Left renal cortex interstitium (tissue), 4 donors: ENCODE measurements at places on chromosomes 5 and 9.
A peak's percentile ranks its signal among the peaks of the same experiment; 100 is the strongest.

DNA sequence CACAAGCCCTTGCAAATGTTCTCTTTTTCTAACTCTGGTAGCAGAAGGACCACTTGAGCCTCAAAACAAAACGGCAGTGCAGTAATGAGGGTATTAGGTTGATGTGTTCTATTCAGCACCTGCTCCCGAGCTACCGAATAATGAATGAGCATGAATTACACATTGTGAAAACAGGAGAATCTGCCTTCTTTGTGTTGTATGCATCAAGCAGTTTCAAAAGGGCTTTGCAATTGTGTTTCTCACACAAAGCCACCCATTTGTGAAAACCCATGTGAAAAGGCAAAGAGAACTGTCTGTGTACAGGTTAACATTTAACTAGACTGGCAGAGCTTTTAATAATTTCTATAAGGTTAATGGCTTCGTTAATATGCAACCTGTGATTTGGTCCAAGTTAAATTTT lies 97.8 kb downstream of the STK32A start:
- no peak for DNase-seq

DNA sequence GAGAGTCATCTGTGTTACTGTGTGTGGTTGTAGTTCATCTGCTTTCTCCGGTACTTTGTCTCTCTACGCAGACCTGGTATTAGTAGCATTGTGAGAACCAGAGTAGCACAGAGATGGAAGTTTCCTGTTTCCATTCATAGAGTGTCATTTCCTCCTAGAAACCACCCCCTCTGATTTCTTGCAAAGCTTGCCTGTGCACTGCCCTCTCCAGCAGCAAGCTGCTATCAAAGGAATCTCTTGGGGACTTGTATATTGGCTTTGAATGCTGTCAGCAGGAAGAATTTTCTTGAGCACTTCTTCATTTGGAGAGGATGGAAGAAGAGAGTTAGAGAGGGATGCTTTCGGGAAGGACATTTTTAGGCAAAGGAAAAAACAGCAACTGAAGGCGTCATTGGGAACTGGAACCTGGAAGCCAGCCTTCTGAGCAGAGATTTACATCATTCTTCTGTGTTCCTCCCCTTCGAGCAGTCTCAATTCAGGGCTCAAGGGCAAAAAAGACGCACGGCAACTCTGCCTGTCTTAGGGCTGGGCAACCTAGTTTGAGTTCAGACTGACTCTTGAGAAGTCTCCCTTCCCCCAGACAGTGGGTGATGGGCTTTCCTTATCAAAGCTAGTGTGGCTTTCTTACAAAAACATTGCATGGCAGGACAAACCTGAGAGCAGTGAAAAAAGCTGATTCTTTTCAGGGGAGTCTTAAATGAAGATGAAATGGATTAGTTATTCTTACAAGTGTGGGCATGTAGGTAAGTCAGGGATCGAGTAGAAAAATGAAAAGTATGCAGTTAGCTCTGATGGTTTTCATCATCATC lies 226.3 kb downstream of the AOPEP start:
- no peak for DNase-seq

GRCh38 chr5:32182463-32183063 lies 8.4 kb upstream of the GOLPH3 start:
- no peak for DNase-seq

GRCh38 chr5:116838011-116838536 lies 263.5 kb upstream of the SEMA6A start:
- DNase-seq, result no peak

DNA sequence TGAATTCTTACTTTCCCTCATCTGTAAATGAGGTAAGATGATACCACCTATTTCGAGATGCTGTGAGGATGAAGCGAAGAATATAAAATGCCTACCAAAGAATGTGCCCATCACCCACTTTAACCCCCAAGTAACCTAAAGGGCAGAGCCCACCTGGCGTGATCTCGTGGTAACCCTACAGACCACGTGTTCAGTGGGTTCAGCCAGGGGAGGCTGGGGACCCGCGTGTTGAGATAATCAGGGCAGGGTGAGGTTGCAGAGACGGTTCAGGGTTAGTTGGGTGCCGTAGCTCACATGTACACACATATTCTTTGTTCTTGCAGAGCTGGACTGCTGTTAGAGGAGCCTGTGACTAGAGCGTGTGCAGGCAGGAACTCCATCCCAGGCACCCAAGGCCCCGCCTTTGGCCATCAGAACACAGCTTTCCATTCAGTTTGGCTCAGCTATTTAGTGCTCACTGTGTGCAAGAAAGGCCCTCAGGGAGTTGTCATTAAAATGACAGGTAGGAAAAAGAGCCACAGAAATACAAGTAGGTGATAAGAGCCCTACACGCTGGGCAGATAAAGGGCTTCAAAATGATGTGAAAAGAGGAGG lies 56.5 kb upstream of the HAND1 start:
- no peak for DNase-seq

GRCh38 chr9:99743455-99743854 lies 78.2 kb upstream of the NR4A3 start:
- DNase-seq, result no peak

GRCh38 chr5:76380346-76381066 lies 22.6 kb upstream of the IQGAP2 start:
- DNase-seq, result no peak

GRCh38 chr9:117116084-117116483 lies 298.8 kb downstream of the ASTN2 start:
- no peak for DNase-seq

GRCh38 chr9:20479419-20480155 lies 142.7 kb downstream of the MLLT3 start:
- DNase-seq, result no peak

- DNase-seq, result no peak
These were observed 274.1 kb upstream of the WWC1 start for GRCh38 chr5:168017313-168017712.

- DNase-seq, result no peak
These were observed 45.3 kb downstream of the ICE1 start for GRCh38 chr5:5467737-5468136.

- no peak for DNase-seq
These were observed 11.8 kb downstream of the RBM18 start for GRCh38 chr9:122252796-122253195.

- DNase-seq, result no peak
These were observed 420.4 kb downstream of the CETN3 start for GRCh38 chr5:89988998-89989655.

DNA sequence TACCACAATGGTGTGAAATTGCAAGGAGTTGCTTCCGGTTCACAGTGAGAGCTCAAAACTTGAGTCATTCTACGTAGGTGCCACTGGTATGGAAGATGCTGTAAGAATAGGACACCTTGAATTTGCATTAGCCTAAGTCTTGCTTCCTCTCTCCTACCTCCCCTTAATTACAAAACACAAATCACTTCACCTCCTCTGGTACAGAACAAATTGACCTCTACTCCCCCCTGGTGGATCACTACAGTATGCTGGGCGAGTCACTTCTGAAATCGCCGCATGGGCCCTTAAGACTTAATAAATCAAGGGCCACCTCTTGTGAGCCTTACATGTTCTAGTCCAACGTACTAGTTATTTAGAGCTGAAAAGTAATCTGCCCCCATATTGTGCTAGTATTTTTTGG lies 145.3 kb upstream of the SMARCA2 start:
- peak; percentile 6 for DNase-seq

GRCh38 chr9:14585730-14586473 lies 107.3 kb downstream of the ZDHHC21 start:
- DNase-seq, result no peak
